ENCODE measurements at places on chromosomes 5 and 9. TPM values are rescaled to one million over a fixed set of nuclear protein-coding genes. Genes with fewer than 3 reads are reported as not detected.

NPR3 gene
- total RNA-seq = 1.2 TPM

PCA3 gene
- not detected for total RNA-seq

GCNT1 gene
- 27.3 TPM for total RNA-seq

WDR38 gene
- total RNA-seq = not detected

TMEM174 gene
- not detected for total RNA-seq

ZFP37 gene
- 2.4 TPM for total RNA-seq

DOK3 gene
- total RNA-seq = 8.4 TPM

AFAP1L1 gene
- 3.4 TPM for total RNA-seq

SLC34A1 gene
- not detected for total RNA-seq

CDC20B gene
- not detected for total RNA-seq

SMC5 gene
- total RNA-seq = 25.2 TPM

WASHC1 gene
- 3.3 TPM for total RNA-seq

KCNV2 gene
- not detected for total RNA-seq

AMBP gene
- not detected for total RNA-seq

NR6A1 gene
- total RNA-seq = under 0.01 TPM

PCDHGB1 gene
- 3.3 TPM for total RNA-seq

NIPAL4 gene
- 0.14 TPM for total RNA-seq

PCDHB12 gene
- 0.30 TPM for total RNA-seq

CDH9 gene
- 0.59 TPM for total RNA-seq

FCN2 gene
- total RNA-seq = not detected

CSF2 gene
- total RNA-seq = 1.2 TPM

CENPH gene
- total RNA-seq = 3.6 TPM

MROH2B gene
- not detected for total RNA-seq

ENTR1 gene
- total RNA-seq = 46.5 TPM

CER1 gene
- not detected for total RNA-seq

AQP3 gene
- total RNA-seq = 0.59 TPM

LTC4S gene
- 0.59 TPM for total RNA-seq

IFNK gene
- total RNA-seq = not detected

TMEM215 gene
- not detected for total RNA-seq

Data from smooth muscle cell of the umbilical artery (primary cell).